ENCODE measurements at places on chromosomes 7 and 10.

GRCh38 chr10:95485056-95485844, 75.9 kb downstream of the SORBS1 start:
- DNase-seq: no peak

DNA sequence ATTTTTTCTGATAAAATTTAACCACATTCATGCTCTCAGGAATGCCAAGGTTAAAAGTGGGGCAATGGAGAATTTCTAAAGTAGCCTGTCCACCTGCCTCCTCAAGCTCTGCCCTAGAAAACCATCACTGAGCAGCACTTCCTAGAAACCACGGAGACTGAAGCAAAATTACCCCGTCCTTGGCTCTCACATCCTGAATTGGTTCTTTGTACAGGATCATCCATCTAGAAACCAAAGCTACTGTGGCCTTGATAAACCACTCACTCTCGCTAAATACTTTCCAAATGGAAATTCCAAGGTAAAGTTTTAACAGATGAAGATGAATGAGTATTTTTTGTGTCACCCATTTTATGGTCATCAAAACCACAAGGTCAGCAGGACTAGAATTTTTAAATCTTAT, 96.6 kb downstream of the AVL9 start:
- no peak for DNase-seq

DNA sequence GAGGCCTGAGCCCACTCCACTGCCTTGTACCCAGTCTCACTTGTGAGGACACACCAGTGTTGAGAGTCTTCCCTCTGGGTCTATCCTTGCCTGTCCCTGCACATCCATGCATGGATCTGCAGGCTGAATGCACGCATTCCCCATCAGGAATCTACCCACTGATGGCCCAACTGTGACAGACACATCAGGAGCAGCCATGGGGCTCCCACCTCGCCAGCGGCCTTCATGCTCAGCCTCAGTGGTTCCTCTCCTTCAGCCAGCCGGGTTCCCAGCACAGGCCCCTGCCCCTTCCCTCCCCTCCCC, 21.3 kb downstream of the ANTXRL start:
- DNase-seq: no peak

GRCh38 chr7:76278540-76278939, 23.9 kb upstream of the HSPB1 start:
- no peak for DNase-seq

DNA sequence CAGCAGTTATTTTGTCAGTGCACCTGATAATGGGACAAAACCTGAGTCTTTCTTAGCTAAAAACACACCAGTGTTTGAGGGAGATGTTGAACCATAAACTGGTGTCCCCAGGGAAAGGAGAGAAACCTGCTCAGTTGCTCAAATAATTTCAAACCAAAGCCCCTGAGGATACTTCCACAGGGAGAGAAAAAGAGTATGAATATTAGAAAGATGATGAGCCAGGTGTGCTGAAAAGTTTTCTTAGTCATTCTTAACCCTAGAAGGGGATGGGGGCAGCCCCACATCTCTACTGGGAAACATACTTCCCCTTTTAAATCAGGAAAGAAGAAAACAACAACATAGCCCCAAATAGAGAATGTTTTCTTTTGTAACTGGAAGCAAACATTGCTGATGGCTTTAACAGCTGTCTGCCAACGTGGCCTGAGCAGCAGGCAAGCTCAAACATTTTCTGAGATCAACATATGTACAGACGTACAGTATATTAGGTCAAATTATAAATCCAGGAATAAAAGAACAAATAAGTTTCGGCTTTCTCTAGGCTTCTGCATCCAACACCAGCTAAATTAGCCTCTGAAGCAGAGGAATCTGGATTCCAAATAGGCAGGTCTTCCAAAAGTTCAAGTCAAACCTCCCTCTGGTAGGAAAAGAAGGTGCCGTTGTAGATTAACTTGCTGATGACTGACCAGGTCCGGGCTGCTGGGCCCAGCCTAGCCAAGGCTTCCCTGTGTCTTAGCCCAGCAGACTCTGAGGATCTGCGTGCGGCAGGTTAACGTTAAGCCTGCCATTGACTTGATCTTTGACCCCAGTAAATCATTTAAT, 30.5 kb upstream of the FBXW4 start:
- no peak for DNase-seq

- DNase-seq: no peak
Measured at GRCh38 chr10:100986623-100986951, 710 bp downstream of the MRPL43 start.

DNA sequence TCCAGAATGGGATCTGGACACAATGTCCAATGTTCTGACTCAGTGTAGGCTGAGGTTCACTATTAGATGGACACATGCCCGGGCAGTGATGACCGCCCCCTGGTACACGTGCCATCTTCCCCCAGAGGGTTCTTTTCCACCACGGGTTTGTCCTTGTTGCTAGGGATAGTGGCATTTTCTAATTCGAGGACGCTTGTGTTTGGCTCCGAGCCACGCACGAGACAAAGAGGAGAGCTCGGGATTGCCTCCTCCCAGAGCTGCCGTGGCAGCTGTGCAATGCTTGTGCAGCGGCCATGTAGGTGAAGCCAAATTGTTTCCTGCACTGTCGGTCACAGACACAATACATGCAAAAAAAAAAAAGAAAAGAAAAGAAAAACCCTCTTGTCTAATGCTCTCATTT, 207.5 kb downstream of the PAXIP1 start:
- no peak for DNase-seq

- DNase-seq: no peak
Measured at GRCh38 chr7:37952240-37952639, 31.8 kb downstream of the EPDR1 start.

- peak; percentile 53 for DNase-seq
Measured at GRCh38 chr7:35691827-35692307, 3.1 kb downstream of the HERPUD2 start.

DNA sequence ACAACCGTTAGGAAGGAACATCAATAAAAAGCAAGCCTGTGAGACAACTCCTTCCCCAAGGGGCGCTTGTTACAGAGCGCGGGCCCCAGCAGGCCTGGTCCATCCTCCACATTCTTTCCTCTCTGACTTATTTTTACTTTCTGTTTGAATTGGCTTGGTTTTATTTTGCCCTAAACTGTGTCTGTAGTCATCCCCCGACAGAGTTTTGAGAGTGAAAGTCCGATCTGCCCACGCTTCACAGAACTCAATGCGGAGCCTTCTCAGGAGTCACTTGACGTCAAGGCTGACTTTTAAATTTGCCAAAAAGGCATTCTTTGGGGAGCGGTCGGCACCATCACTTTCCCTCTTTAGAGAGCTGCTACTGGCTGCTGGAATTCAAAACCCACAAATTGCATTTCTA, 150.1 kb upstream of the KLF6 start:
- DNase-seq: no peak

DNA sequence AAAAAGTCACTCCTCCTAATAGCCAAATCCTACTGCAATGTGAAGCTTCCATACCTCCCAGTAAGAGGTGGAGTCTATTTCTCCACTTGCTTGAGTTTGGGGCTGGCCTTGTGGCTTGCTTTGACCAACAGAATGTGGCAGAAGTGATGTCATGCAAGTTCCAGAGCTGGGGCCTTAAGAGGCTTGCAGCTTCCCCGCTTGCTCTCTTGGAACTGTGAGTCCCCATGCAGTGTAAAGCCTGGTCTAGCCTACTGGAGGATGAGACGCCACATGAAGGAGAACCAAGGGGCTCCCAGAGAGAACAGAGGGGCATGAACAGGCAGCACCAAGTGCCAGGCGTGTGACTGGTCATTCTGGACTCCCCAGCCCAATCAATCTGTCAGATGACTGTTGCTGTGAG, 58.6 kb upstream of the OPALIN start:
- peak; percentile 23 for DNase-seq

DNA sequence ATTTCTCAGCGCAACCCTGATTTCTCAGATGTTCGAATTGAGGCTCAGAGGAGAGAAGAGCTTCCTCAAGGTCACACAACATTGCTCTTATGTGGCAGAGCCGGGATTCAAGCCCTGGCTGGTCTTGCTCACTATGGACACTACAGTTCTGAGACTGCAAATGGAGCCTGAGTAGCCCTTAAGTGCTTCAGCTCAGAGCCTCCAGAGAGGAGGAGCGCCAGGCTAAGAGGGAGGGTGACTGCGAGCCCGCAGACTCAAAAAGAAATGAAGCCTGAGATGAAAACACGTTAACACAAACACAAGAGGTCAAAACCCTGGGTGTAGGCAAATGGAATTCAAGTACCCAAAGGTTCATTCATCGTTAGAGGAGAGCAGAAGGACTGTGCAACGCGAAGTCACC, 13.9 kb downstream of the ARHGAP22 start:
- no peak for DNase-seq

- DNase-seq: no peak
Measured at GRCh38 chr10:132145521-132146185, 41.1 kb upstream of the DPYSL4 start.

DNA sequence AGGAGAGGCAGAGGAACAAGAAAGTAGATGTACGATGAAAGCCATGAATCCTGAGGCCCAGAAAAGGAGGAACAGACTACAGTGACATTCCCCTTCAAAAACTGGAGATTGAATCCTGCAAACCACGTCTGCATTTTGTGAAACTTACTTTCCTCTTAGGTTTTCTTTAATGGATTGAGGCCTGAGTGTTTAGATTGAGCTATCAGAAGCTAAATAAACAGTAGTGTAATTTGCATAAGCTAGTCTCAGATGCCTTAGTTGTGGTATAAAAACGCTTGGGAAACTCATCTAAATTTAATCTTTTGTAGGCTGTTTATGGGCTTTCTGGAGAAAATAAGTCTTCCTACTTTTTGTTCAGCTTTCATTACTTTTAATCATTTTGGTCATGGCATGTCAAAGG, 94.8 kb upstream of the HDAC9 start:
- no peak for DNase-seq

DNA sequence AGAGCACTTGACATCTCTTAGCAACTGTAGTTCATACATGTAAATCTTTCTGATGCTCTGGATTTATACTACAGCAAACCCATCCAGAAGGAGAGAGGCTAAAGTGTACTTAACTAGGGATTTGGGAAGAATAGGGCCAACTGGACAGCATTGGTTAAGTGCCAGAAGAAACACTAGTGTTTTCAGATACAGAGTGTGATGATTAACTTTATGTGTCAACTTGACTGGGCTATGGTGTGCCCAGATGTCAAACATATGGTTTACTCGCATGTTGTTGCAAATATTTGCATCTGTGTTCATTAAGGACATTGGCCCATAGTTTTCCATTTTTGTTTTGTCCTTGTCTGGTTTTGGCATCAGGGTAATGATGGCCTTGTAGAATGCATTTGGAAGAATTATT, 384.7 kb upstream of the KCND2 start:
- no peak for DNase-seq

DNA sequence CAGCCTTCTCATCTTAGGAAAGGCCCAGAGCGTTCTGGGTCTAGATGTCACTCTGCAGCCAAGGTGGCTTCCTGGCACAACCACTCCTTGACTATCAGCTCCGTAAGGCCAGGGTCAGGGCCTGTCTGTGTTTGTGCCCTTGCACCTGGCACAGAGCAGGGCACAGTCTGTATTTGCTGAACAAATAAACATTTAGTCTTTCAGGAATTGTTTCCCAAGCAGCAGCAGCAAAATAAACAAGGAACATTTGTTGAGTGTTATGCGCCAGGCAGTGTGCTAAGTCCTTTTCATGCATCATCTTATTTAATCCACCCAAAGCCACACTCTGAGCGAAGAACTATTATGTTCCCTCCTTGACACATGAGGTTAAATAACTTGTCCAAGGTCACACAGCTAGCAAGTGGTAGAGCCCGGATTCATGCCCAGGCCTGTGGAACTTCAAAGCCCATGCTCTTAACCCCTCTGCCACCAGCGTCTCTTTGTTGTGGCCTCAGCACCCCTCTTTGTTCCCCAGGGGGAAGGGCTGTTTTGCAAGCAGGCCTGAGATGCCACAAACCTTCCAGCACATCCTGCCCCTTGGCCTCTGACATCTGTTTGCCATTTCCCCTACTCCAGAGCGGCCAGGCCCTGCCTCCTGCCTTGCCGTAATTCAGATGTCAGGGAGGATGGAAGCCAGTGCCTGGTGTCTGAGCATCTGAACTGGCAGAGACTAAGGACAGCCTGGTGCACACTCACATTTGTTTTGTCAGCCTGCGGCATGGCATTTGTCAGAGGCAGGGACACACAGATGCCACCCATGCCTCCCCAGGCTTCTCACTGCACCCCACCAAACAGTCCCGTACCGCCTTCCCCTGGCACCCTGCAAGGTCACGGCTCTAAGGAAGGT, 325.8 kb upstream of the ZMIZ1 start:
- DNase-seq: no peak
